ENCODE measurements at places on chromosomes 12 and 14. TPM values are rescaled to one million over a fixed set of nuclear protein-coding genes. Genes with fewer than 3 reads are reported as not detected.

The RPL6 gene
- 2,098 TPM for total RNA-seq

DNA sequence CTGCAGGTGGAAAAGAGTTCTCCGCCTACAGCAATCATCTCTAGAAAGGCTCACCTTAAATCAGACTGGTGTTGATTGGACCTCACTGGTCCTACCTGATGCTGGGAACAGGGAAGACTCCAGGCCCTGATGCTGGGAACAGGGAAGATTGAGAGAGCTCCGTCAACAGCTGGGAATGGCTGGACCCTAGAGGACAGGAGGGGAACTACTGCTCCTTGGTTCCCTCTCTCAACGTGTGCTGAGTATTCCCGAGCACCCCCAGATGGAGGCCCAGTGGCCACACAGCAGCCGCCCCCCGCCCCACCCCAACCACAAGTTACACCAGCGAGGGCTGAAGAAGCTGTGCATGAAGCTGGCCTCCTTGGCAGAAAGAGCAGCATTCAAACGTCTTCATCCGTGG is 240.3 kb downstream of the SLC15A4 start:
- H3K4me1 ChIP-seq, result no peaks in the 10 kb centered on the region
- no peaks in the 10 kb centered on the region for H3K27me3 ChIP-seq
- no peak overlapping the region for H3K27ac ChIP-seq
- no peaks in the 10 kb centered on the region for H3K36me3 ChIP-seq
- H3K4me3 ChIP-seq, result no peak overlapping the region

- H3K4me3 ChIP-seq, result no peak overlapping the region
- no peak for DNase-seq
- no peaks in the 10 kb centered on the region for H3K36me3 ChIP-seq
- H3K4me1 ChIP-seq, result no peaks in the 10 kb centered on the region
These were observed 78.5 kb upstream of the CSRP2 start for GRCh38 chr12:76957301-76957700.

DNA sequence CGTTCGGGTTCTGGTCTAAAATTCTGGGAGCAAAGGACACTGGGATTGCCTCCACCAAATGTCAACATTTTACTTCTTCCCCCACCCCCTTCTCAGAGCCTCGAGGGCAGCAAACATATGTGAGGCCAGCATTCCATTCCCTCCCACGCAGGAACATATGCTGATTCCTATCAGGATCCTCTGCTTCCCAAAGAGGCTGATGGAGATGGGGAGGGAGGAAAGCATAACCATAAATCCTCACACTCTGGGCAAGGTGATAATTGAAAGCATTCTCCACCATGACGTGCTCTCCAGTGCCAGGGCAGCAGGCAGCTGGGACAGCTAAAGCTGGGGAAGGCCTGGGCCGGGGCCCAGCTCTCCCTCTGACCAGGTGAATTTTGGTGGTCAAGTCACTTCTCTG is 395.0 kb downstream of the ZFP36L1 start:
- H3K4me3 ChIP-seq, result no peak overlapping the region
- H3K36me3 ChIP-seq, result no peaks in the 10 kb centered on the region
- DNase-seq, result no peak

DNA sequence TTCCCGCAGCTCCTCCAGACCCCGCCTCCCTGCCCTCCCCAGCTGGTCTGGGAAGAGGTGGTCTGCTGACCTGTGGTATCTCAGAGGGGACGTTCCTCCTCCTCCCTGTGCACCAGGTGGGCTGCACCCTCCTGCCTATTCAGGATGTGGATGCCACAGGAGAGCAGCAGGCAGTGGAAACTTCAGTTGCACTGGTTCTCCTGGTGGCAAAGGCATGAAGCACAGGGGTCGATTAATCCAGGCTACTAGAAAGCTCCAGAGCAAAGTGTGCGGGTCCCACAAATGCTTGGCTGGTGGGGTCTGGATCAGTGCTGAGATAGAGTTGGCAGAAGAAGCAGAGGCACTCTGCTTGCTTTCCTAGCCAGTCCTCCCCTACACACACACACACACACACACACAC is 197.0 kb downstream of the SLC41A2 start:
- DNase-seq, result no peak
- no peaks in the 10 kb centered on the region for H3K36me3 ChIP-seq
- no peaks in the 10 kb centered on the region for H3K4me1 ChIP-seq
- no peak overlapping the region for H3K27ac ChIP-seq
- H3K27me3 ChIP-seq, result no peaks in the 10 kb centered on the region
- no peak overlapping the region for H3K4me3 ChIP-seq

DNA sequence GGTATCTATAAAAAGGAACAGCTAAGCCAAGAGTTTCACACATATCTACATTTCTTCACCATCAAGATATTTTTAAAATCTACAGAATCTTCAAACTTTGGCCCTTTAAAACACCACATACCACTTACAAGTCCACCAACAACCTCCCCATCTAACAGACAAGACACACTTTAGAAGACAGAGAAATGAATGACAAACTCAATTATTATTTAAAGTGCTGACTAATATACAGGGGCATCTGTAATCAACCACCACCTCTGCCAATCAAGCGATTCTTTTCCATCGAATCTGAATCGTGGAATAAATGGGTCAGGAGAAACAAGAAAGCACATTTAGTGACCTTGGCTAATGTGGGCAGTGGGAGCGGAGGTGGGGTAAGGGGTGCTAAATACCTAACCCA is 7.7 kb downstream of the SETD3 start:
- H3K36me3 ChIP-seq, result no peaks in the 10 kb centered on the region
- DNase-seq, result no peak
- no peak overlapping the region for H3K27ac ChIP-seq
- no peaks in the 10 kb centered on the region for H3K27me3 ChIP-seq
- H3K4me3 ChIP-seq, result no peak overlapping the region
- H3K4me1 ChIP-seq, result peaks cover 25% of the 10 kb centered on the region

The HOXC4 gene
- 1.2 TPM for total RNA-seq

The ANAPC7 gene
- 49.2 TPM for total RNA-seq

DNA sequence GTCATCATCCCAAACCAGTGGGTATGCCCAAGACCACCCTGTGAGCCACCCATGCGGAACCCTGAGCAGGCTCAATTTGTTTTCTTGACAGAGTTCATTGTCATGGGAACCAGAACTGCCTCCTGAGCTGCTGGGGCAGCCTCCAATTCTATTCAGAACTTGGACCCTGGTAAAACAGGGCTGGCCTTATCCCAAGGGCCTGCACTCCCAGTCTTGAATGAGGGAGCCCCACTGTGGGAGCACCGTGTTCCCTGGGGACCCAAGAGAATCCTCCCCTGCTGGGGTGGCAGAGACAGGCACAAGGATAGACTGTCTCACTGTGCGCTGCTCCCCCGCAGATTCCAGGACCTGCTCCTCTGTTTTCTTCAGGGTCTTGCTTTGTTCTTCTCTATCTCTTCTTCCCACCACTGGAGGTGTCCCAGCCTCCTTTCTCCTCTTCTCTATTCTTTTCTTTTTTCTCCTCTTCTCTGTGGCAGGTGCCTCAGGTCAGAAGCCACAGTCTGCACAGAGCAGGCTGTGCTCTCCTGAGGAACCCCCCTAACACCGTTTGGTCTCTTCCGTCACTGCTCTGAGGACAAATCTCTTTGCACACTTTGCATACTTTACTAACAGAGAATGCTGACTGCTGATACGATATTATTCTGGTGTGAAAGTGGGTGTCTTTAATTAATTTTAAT is 31.2 kb upstream of the CHPT1 start:
- DNase-seq, result no peak
- no peak overlapping the region for H3K4me3 ChIP-seq
- no peak overlapping the region for H3K27ac ChIP-seq
- no peaks in the 10 kb centered on the region for H3K27me3 ChIP-seq

DNA sequence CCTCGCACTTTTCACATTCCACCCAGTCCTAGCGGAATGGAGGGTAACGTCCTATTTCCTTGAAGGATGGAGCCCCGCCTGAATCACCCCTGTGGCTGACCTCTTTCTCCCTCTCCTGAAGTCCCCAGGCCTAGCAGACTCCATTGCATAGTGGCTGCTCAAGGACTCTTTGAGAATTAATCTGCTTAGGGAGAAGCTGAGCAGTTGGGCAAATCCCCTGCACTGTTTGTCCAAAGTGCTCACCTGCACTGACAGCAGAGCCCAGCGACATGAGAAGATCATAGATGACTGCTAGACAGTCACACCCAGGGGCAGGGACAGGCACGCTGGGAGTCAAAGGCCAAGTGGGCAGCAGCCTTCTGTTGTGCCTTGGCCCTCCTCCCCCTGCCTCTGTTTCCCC is 37.7 kb upstream of the DICER1 start:
- H3K36me3 ChIP-seq, result no peaks in the 10 kb centered on the region
- H3K4me1 ChIP-seq, result peaks cover 10% of the 10 kb centered on the region
- no peak overlapping the region for H3K4me3 ChIP-seq
- H3K27ac ChIP-seq, result no peak overlapping the region
- no peaks in the 10 kb centered on the region for H3K27me3 ChIP-seq

The RNASE4 gene
- 138 TPM for total RNA-seq

The INSM2 gene
- total RNA-seq, result not detected

GRCh38 chr14:93648440-93649168 is 139.7 kb downstream of the PRIMA1 start:
- H3K4me3 ChIP-seq, result no peak overlapping the region
- no peak overlapping the region for H3K27ac ChIP-seq
- no peaks in the 10 kb centered on the region for H3K4me1 ChIP-seq
- H3K27me3 ChIP-seq, result no peaks in the 10 kb centered on the region

DNA sequence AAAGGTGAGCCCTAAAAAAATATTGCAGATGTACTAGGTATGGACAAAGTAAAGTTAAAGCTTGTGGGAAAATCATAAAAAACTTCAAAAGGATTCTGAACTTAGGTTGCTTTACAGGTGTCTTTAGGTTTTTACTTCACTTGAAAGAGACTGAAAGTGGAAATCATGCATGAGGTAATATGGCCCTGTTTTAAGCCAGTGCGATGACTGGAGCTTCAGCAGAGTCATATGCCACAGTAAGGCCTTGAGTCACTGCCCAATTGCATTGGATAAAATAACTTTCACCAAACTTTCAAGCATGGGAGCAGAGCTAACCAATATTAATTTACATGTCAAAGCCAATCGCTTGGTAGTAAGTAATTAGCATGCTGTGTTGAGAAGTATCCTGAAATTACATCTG is 63.9 kb upstream of the TMEM260 start:
- no peak overlapping the region for H3K4me3 ChIP-seq
- no peaks in the 10 kb centered on the region for H3K36me3 ChIP-seq
- H3K4me1 ChIP-seq, result no peaks in the 10 kb centered on the region
- no peaks in the 10 kb centered on the region for H3K27me3 ChIP-seq
- H3K27ac ChIP-seq, result no peak overlapping the region

DNA sequence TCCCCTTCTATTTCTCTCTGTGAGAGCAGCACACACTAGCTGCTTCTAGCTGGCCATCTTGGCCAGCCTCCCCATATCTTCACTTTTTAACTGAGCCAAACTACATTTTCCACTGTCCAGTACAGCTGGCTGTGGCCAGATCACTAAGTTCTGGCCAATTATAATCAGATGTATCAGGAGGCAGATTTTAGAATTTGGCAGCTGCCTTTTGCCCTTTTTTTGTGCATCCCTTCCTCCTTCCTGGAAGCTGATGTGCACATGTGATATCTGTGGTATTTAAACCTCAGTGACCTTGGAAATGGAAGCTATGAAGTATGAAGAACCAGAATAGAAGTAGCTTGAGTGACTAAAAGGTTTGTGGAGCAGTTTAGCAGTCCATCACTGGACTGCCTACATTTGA is 49.8 kb upstream of the ANO6 start:
- no peak overlapping the region for H3K4me3 ChIP-seq
- no peaks in the 10 kb centered on the region for H3K27me3 ChIP-seq
- no peak for DNase-seq
- no peaks in the 10 kb centered on the region for H3K36me3 ChIP-seq

DNA sequence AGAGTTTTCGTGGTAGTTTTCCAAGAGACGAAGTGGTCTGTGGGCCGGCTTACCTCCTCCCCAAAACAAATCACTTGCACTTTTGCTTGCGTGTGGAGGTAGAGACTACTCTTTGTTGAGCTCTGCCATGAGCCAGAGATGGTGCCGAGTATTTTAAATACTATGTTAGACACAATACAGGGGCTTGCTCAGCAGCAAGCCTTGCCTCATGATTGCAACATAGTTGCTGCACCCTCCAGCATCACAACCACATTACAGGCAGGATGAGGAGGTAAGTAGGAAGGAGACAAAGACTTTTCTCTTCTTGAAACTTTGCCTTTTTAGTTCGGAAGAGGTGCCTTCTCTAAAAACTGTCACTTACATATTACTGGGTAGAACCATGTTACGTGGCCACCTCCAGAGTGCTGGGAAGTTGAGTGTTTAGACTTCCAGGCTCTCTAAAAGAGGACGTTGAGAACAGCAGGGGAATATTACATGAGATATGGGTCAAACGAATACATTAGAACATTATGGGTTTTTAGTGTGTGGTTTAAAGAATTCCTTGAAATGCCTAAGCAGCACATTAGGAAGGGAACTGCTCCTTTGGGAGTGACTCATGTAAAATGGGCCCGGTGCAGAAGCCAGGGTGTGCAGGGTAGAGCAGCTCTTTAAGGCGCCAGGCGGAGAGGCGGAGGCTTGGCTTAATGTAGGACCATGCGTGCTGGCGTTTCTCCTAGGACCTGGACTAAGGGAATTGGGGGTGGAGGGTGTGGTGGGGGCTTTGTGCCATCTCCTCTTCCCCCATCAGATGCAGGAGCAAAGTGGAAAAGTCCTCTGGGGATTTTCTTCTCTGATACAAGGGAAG is 110.6 kb upstream of the PRMT8 start:
- DNase-seq, result no peak
- H3K27ac ChIP-seq, result no peak overlapping the region
- H3K4me1 ChIP-seq, result peaks cover 8% of the 10 kb centered on the region
- H3K4me3 ChIP-seq, result no peak overlapping the region
- no peaks in the 10 kb centered on the region for H3K36me3 ChIP-seq

DNA sequence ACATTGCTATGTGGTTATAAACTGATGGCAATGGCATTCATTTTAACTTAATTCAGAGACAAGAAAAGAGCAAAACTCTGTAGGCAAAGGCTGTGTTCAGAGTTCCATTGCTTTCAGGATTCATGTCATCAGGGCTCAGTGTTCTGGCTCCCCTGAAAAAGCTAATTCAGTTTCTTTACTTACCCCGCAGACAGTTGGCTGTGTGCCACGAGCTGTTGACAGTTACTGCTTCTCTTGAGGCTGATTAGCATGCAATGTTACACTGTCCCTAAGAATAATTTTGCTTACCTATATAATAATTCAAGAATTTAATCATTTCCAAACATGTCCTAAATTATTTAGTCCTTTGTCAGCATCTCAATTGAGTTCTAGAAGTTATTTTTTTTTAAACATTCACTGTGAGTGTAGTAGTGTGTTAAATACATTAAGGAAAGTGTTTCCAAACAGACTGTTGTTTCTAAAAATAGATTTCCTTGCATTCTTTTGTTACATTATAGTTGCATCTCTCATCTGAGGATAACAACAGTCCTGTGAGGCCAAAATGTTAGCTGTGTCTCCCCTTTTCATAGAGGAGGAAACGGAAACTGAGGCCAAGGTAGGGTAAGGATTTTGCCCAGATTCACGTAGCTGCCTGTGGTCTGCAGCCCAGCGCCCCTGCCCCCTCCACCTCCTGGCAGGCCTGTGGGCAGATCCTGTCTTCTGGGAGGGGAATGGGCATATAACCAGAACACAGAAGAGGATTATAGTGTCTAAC is 98.6 kb downstream of the PELI2 start:
- peaks cover 66% of the 10 kb centered on the region for H3K4me1 ChIP-seq
- no peak overlapping the region for H3K27ac ChIP-seq
- no peaks in the 10 kb centered on the region for H3K27me3 ChIP-seq
- no peaks in the 10 kb centered on the region for H3K36me3 ChIP-seq
- H3K4me3 ChIP-seq, result no peak overlapping the region

Data from sigmoid colon (tissue), 7 donors.